Activated T-helper 1 cell treated with anti-CD3 and anti-CD28 coated beads, Interleukin-12 subunit alpha, Interleukin-12 subunit beta, Interleukin-2, Interleukin-4 antibody, amounts not matched to agents 30 ng/mL and 10 ng/mL and 1 ng/mL, durations not matched to agents 14 hours and 24 hours and 36 hours (primary cell): ENCODE measurements at places on chromosomes 5 and 9. TPM values are rescaled to one million over a fixed set of nuclear protein-coding genes. Genes with fewer than 3 reads are reported as not detected.

DNA sequence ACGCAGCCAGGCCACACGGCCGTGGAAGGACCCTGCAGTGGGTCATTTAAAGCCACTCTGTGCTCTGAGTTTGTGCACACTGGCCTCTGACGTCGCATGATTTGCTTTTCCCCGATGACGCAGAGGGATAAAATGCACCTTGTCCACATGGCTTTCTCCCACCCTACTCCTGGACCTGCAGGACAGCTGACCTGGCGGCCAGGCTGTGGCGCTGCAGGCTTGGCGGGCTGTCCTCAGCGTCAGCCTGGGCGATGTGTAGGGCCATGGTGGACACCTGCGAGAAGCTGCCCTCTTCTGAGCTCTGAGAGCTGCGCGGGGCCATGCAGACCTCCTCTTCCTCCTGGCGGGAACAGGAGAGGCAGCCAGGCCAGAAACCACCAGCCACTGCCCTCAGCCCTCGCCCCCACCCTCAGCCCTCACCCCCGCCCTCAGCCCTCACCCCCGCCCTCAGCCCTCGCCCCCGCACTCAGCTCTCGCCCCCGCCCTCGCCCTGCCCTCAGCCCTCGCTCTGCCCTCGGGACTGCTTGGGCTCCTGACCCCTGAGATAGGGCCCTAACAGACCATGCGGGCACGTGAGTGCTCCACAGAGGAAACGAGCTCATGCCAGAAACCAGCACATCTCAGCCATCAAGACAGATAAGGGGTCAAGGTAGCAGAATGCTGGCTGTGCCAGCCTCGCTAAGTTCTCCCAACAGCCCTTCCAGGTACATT is 20.0 kb upstream of the SCGB3A1 start:
- no peak for DNase-seq
- no peaks in the 10 kb centered on the region for H3K4me1 ChIP-seq
- H3K4me3 ChIP-seq = no peak overlapping the region
- no peaks in the 10 kb centered on the region for H3K27me3 ChIP-seq

DNA sequence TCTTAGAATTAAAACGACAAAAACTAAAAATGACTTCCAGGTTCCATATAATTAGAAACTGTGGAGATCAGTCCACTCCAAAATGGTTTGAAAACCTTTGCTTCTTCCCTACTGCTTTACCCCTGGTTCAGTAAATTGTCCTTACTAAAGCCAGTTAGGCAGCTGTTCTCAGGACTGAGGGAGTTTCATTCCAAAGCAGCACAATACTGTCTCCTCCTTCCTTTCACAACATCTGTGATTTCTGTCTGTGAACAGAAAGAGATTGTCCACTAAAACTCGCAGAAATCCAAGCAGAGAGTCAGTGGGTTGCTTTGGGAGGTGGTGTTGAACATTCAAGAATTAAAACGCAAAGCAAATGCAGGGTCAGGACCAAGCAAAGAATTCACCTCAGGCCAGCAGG is 740.8 kb upstream of the ZNF608 start:
- no peaks in the 10 kb centered on the region for H3K36me3 ChIP-seq
- no peak overlapping the region for H3K27ac ChIP-seq
- no peaks in the 10 kb centered on the region for H3K4me1 ChIP-seq
- no peaks in the 10 kb centered on the region for H3K27me3 ChIP-seq
- no peak overlapping the region for H3K4me3 ChIP-seq

DNA sequence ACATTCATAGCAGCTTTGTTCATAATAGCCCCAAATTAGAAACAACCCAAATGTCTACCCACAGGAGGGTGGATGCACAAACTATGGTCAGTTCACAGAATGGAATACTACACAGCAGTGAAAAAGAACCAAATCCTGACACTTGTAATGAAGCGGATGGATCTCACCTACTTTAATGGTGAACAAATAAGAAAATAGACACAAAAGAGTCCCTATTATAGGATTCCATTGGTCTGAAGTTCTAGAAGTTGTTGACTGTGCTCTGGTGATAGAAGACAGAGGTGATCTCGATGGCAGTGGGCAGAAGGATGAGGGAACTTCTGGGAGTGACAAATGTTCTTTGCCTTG is 20.6 kb upstream of the LAMC3 start:
- DNase-seq = no peak
- H3K27me3 ChIP-seq = no peaks in the 10 kb centered on the region
- H3K27ac ChIP-seq = no peak overlapping the region
- no peaks in the 10 kb centered on the region for H3K36me3 ChIP-seq
- no peaks in the 10 kb centered on the region for H3K4me1 ChIP-seq

- DNase-seq = no peak
- H3K4me3 ChIP-seq = peak overlapping the region; percentile 99
- peak overlapping the region; percentile 99 for H3K27ac ChIP-seq
Measured at GRCh38 chr9:128690684-128691034, 1.6 kb downstream of the SET start.

DNA sequence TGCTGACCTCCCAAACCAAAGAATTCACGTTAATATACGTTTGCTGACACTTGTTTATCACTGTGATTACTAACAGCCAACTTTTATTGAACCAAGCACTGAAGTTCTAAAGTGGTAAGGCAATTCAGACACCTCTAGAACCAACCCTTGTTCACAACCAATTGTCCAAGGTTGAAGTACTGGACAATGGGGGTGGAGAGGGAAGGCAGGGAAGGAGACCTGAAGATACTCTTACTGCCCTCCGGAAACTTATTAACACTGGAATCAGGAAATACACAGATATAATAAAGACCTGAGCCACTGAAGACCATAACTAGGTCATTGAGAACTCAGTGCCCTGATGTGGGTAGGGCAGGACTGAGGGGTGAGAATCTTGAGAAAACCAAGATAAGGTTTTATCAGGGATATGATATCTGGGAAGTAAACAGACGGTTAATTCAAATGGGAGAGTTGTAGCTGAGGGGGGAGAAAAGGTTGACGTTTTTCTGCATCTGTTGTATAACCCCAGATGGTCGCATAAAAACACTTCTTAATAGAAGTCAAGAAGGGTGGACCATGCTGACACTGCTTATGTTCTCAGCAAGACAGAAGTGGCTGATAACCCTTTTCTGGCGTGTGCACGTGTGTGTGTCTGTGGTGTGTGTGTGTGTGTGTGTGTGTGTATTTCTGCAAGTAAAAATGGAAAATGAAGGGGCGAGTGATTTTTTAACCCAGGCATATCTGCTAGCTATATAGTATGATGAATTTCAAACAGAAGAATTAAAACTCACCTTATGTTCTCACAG is 125.9 kb downstream of the LHFPL2 start:
- DNase-seq = no peak
- H3K4me3 ChIP-seq = no peak overlapping the region
- H3K27me3 ChIP-seq = peaks cover 18% of the 10 kb centered on the region

- no peaks in the 10 kb centered on the region for H3K27me3 ChIP-seq
- H3K4me3 ChIP-seq = no peak overlapping the region
- no peaks in the 10 kb centered on the region for H3K4me1 ChIP-seq
- no peak overlapping the region for H3K27ac ChIP-seq
- H3K36me3 ChIP-seq = no peaks in the 10 kb centered on the region
Measured at GRCh38 chr5:9927521-9927997, 297.4 kb upstream of the TAS2R1 start.

GRCh38 chr5:79795764-79796398 is 106.2 kb downstream of the CMYA5 start:
- peaks cover 3% of the 10 kb centered on the region for H3K27me3 ChIP-seq
- H3K4me1 ChIP-seq = peaks cover under 1% of the 10 kb centered on the region
- no peak overlapping the region for H3K4me3 ChIP-seq
- no peak for DNase-seq

GRCh38 chr5:55407059-55407684 is 99.4 kb downstream of the MTREX start:
- H3K4me3 ChIP-seq = no peak overlapping the region
- H3K27ac ChIP-seq = no peak overlapping the region
- H3K4me1 ChIP-seq = peaks cover 6% of the 10 kb centered on the region
- H3K27me3 ChIP-seq = no peaks in the 10 kb centered on the region

- no peaks in the 10 kb centered on the region for H3K36me3 ChIP-seq
- DNase-seq = no peak
- H3K27ac ChIP-seq = no peak overlapping the region
- peaks cover 5% of the 10 kb centered on the region for H3K27me3 ChIP-seq
- no peaks in the 10 kb centered on the region for H3K4me1 ChIP-seq
Measured at GRCh38 chr5:74567411-74567995, 73.0 kb downstream of the ENC1 start.

GRCh38 chr5:169229342-169229892 is 71.5 kb downstream of the SLIT3 start:
- H3K4me1 ChIP-seq = no peaks in the 10 kb centered on the region
- no peak overlapping the region for H3K27ac ChIP-seq
- peaks cover 2% of the 10 kb centered on the region for H3K27me3 ChIP-seq

DNA sequence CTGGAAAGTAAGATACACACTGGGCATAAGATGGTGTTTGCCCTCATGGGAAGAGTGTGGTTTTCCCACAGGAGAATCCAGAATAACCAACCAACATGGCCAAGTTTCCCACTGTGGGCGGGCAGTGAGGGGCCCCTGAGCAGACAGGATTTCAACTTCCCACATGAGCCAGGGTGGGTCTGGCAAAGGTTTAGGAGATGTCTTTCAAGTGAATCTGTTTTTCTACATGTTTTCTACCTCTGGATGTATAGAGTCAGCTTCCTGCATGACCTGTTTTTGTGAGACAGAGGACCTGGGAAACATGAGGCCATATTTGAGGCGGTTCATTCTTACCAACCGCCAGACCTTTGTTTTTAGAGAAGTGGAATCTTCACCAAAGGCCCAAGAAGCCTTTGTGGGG is 100.5 kb downstream of the TLE4 start:
- H3K27me3 ChIP-seq = no peaks in the 10 kb centered on the region
- no peak overlapping the region for H3K4me3 ChIP-seq
- DNase-seq = no peak
- H3K4me1 ChIP-seq = no peaks in the 10 kb centered on the region

- H3K27ac ChIP-seq = peak overlapping the region; percentile 18
- H3K27me3 ChIP-seq = no peaks in the 10 kb centered on the region
- no peak overlapping the region for H3K4me3 ChIP-seq
- DNase-seq = no peak
- H3K4me1 ChIP-seq = peaks cover 71% of the 10 kb centered on the region
- H3K36me3 ChIP-seq = peaks cover 15% of the 10 kb centered on the region
Measured at GRCh38 chr9:70403618-70404025, 10.8 kb downstream of the KLF9 start.

DNA sequence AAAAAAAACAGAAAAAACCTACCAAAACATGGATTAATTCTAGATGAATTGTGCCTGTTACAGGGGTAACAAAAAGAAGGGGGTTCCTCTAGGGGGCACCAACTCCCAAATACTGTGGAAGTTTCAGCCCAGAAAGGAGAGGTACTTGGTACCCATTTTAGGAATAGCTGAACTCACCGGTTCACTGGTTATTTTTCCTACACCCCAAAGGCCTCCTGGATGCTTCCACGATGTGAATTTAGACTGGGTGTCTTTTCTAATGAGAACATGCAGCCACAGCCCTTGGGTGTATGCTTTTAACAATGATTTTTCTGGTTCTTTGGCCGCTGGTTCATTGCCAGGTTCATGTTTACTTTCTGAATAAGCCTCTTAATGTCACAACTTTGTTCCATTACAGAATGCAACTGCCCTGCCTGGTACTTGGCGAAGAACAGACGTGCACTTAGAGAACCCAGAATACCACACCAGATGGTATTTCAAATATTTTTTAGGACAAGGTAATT is 46.7 kb downstream of the GARNL3 start:
- DNase-seq = no peak
- no peak overlapping the region for H3K4me3 ChIP-seq
- no peak overlapping the region for H3K27ac ChIP-seq

GRCh38 chr5:43772764-43773477 is 169.9 kb downstream of the NNT start:
- no peak overlapping the region for H3K27ac ChIP-seq
- no peak for DNase-seq
- H3K4me3 ChIP-seq = no peak overlapping the region
- no peaks in the 10 kb centered on the region for H3K36me3 ChIP-seq
- H3K4me1 ChIP-seq = peaks cover 4% of the 10 kb centered on the region

DNA sequence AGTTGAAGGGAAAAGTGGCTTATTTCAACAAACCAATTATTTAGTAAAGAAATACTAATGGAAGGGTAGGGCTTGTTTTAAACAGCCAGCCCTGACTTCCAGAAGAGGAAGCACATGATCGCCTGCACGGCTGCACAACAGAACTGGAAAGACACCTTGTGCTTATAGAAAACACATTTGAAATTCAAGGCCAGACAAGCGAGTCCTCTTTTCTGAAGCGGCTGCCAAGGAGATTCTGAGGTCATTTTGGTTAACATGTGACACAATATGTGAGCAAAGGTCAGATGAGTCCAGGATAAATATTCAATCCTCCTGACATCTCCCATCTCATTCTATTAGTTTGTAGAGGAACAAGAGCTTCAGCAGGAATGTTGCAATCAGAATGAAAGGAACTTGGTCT is 461.4 kb upstream of the ST8SIA4 start:
- H3K36me3 ChIP-seq = no peaks in the 10 kb centered on the region
- DNase-seq = no peak
- H3K27ac ChIP-seq = no peak overlapping the region
- H3K27me3 ChIP-seq = no peaks in the 10 kb centered on the region
- no peaks in the 10 kb centered on the region for H3K4me1 ChIP-seq
- H3K4me3 ChIP-seq = no peak overlapping the region

DNA sequence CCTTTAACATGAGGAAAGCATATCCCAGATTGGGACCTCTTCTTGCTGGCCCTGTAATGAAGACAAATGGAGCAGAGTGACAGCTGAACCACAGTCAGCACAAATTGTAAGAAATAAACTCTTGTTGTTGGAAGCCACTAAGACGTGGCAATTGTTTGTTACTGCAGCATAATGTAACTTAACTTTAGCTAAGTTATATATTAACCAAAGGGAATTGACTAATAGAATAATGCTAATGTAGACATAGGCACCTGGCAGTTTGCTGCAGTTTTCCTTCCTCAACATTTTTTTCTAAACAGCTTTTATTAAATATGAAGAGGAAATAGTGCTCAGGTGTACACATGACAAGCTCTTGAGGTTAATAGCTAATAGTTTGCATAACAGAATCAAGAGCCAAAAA is 300.7 kb upstream of the SLC30A5 start:
- H3K36me3 ChIP-seq = no peaks in the 10 kb centered on the region
- no peak overlapping the region for H3K4me3 ChIP-seq
- H3K27me3 ChIP-seq = no peaks in the 10 kb centered on the region
- H3K4me1 ChIP-seq = no peaks in the 10 kb centered on the region

SHC3 gene
- total RNA-seq = not detected in 2 replicates

LRRC19 gene
- total RNA-seq = not detected in 2 replicates

TGFBR1 gene
- total RNA-seq = 38.5 and 42.6 TPM in 2 replicates

KIF4B gene
- total RNA-seq = 0.05 TPM in 2 replicates

IPPK gene
- total RNA-seq = 14.8 and 14.9 TPM in 2 replicates

SRP19 gene
- total RNA-seq = 72.0 and 72.5 TPM in 2 replicates

SPRY4 gene
- 1.7 and 2.4 TPM in 2 replicates for total RNA-seq

SMAD5 gene
- total RNA-seq = 17.9 TPM in 2 replicates

SLC6A7 gene
- total RNA-seq = not detected in 2 replicates

KCNV2 gene
- not detected in 2 replicates for total RNA-seq

SH3GL2 gene
- not detected in 2 replicates for total RNA-seq

NR2F1-AS1 gene
- not detected in 2 replicates for total RNA-seq

TXNDC8 gene
- not detected in 2 replicates for total RNA-seq

SEMA5A gene
- 0.12 TPM in 1 of 2 replicates, not detected in the other for total RNA-seq

PCDHA6 gene
- total RNA-seq = not detected in 2 replicates

PCA3 gene
- not detected in 2 replicates for total RNA-seq
